ENCODE measurements at places on chromosomes 1 and 21. TPM values are rescaled to one million over a fixed set of nuclear protein-coding genes. Genes with fewer than 3 reads are reported as not detected.

GRCh38 chr1:61132176-61132638 lies 49.8 kb downstream of the NFIA start:
- DNase-seq: no peak

DNA sequence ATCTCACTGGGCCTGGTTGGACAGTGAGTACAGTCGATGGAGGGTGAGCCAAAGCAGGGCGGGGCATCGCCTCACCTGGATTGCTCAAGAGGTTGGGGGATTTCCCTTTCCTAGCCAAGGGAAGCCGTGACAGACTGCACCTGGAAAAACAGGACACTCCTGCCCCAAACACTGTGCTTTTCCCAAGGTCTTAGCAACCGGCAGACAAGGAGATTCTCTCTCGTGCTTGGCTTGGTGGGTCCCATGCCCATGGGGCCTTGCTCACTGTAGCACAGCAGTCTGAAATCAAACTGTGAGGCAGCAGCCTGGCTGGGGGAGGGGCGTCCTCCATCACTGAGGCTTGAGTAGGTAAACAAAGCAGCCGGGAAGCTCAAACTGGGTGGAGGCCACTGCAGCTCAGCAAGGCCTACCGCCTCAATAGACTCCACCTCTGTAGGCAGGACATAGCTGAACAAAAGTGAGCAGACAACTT lies 11.3 kb downstream of the C1orf105 start:
- no peak for DNase-seq

Gene LMOD1
- 6.5 TPM for total RNA-seq

Gene IFNLR1
- total RNA-seq: 2.5 TPM

Gene CLEC20A
- not detected for total RNA-seq

DNA sequence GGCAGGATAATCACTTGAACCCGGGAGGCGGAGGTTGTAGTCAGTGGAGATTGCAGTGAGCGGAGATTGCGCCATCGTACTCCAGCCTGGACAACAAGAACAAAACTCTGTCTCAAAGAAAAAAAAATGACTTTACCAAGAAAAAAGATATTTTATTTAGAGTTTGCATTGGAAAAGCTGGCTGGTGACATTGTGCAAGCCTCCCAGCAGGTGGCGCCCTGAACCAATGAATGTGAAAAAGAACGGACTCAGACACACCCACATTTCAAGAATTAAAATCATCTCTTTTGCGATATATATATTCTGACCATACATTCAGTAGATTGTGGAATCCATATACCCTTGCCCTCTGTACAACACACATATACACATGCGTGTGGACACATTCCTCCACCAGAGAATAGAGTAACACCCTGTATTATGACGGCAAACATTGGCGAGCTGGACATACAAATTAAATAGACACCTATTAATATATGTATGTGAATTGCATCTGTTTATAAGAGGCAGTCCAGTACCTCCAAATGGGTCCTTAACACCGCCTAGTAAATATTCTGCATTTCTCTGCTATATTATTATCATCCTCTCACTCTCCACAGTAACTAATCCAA lies 39.0 kb upstream of the CADM3 start:
- peak; percentile 36 for DNase-seq

- no peak for DNase-seq
Observed at GRCh38 chr1:227897704-227898438, 49.9 kb downstream of the WNT9A start.

- DNase-seq: no peak
Observed at GRCh38 chr1:244730934-244731434, 78.1 kb downstream of the DESI2 start.

GRCh38 chr1:227315629-227316346 lies 2.5 kb downstream of the CDC42BPA start:
- DNase-seq: no peak

GRCh38 chr1:109412551-109412950 lies 13.7 kb downstream of the PSMA5 start:
- DNase-seq: no peak

Gene RGS16
- 4.1 TPM for total RNA-seq

DNA sequence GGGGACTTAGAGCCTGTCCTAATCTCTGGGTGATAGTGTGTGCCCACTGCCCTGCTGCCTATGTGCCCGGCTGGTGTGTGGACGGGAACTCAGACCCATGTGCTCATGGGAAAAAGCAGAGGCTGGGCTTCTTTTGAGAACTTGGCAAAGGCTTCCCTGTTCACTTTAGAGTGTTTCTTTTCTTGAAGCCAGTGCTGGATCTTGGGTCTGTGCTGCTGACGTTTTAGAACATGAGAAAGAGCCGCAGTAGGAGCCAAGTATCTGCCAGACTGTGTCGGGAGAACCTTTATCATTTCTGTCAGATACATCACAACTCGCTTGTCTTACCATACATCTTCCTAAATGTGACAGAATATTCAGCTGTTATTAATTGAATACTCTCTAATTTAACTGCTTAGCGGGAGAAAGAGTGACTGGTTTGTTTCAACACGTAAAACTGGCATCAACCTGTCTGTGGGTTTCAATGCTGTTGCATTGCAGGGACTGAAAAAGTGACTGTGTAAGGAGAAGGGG lies 195.2 kb downstream of the PBX1 start:
- DNase-seq: peak; percentile 37

Gene CELA2A
- not detected for total RNA-seq

DNA sequence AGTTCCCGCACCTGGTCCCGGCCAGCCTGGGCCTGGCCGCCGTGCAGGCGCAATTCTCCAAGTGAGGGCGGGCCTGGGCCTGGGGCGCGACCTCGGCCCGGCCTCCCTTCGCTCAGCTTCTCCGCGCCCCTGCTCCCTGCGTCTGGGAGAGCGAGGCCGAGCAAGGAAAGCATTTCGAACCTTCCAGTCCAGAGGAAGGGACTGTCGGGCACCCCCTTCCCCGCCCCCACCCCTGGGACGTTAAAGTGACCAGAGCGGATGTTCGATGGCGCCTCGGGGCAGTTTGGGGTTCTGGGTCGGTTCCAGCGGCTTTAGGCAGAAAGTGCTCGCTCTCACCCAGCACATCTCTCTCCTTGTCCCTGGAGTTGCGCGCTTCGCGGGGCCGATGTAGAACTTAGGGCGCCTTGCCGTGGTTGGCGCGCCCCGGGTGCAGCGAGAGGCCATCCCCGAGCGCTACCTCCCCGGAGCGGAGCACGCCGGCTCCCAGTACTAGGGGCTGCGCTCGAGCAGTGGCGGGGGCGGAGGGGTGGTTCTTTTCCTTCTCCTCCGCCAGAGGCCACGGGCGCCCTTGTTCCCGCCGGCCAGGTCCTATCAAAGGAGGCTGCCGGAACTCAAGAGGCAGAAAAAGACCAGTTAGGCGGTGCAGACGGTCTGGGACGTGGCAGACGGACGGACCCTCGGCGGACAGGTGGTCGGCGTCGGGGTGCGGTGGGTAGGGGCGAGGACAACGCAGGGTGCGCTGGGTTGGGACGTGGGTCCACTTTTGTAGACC lies 1.2 kb downstream of the OLIG1 start:
- no peak for DNase-seq
